ENCODE measurements at places on chromosomes 2 and 18.

GRCh38 chr18:59996370-59996966 lies 96.7 kb downstream of the PMAIP1 start:
- DNase-seq = peak; percentile 59

DNA sequence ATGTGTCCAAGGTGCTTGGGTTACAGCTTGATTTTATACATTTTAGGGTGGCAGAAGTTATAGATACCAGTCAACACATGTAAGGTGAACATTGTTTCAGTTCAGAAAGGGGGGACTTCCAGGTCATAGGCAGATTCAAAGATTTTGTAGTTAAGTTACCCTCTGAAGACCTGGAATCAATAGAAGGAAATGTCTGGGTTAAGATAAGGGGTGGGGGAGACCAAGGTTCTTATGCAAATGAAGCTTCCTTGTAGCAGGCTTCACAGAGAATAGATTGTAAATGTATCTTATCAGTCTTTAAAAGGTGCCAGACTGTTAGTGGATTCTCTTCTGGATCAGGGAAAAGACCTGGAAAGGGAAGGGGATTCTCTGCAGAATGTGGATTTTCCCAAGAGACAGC lies 42.4 kb downstream of the BMPR2 start:
- no peak for DNase-seq

- no peak for DNase-seq
These were observed 673 bp upstream of the SMCHD1 start for GRCh38 chr18:2654928-2655177.

DNA sequence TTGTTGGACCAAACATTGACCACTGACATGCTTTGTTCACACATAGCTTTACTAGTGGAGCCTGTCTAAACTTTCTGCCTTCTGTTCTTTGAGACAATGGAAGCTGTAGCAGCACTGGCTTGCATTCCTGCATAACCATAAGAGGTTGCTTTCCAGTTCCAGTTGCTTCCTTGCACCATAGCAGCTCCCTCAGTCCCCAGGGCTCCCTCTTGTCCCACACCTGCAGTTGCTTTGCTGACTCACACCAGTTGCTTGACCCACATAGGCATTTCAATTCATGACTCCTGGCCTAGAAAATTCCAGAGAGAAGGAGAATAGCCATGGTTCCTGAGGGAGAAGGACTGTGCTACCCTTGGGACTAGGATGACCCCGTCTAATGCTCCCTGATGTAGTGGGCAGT lies 20.9 kb downstream of the SGPP2 start:
- peak; percentile 91 for DNase-seq

- no peak for DNase-seq
These were observed 264.0 kb downstream of the PRKCE start for GRCh38 chr2:45915523-45915922.

DNA sequence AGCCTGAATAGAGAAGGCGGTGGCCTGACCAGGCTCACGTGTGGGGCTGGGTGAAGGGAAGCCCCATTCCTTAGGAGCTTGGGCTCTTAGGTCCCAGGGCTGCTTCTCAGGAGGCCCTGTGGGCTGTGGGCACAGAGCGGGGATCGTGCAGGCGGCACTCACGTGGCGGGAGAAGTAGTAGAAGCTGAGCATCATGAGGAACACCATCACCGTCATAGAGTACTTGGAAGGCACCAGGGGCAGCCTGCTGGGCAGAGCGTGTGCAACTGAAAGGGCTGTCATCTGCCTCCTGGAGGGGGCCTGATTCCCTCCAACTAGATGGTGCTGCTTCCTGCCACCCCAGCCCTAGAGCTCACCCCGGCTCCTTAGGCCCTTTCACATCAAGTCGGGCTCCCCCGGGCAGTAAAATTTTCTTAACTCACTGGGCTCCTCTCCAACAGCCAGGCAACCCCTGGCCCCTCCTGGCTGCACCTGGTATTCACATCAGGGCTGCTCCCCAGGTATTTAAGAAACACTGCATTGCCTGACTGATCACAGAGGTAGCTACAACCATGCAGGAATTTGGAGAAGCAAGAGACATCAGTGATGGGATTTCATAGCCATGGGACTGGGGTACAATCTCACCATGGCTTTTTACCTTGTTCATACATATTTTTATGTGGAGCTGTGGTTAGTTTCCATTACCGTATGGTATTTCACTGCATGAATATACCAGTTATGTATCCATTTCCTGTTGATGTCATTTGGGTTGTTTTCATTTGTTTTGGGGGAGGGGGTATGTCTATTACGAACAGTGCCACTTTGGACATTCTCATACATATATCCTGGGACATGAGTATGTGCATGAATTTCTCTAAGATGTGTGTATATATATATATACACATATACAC lies 32.9 kb downstream of the CENPO start:
- DNase-seq = no peak

DNA sequence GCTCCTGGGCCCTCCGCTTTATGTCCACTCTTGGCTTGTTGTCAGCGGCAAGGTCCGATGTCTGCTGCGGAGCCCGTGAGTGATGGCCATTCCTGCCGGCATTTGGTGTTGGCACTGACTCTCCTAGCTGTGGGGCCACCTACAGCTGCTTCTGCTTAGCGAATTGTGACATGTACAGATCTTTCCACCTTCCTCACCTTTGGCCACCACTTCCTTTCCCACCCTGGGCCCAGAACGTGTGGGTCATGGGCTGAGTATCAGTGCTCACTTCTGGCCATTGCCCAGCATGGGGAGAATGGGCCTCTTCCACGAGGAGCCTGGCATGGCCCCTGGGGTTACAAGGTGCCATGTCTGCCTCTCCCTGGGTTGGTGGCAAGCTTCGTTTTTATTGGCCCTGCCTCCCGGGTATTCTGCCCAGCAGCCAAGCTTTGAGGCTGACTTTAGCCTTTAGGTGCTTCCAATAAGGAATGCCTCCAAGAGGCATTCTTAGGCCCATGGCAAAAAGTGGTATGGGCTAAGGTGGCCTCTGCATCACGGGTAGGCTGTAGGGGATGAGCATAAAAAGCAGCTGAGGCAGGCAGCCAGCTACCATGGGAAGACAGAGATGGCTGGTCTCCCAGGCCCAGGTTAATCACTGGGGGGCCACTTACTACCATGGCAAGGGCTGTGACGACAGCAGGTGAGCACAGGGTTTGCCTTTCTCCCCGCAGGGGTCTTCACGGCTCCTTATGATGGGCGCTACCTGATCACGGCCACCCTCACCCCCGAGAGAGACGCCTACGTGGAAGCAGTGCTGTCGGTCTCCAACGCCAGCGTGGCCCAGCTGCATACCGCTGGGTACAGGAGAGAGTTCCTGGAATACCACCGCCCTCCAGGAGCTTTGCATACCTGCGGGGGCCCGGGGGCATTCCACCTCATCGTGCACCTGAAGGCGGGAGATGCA lies 65.8 kb downstream of the EMILIN2 start:
- DNase-seq = no peak

- no peak for DNase-seq
These were observed 41.6 kb downstream of the LAMA3 start for GRCh38 chr18:23730857-23731256.

- DNase-seq = no peak
These were observed 695.1 kb upstream of the ACVR2A start for GRCh38 chr2:147149575-147150240.

DNA sequence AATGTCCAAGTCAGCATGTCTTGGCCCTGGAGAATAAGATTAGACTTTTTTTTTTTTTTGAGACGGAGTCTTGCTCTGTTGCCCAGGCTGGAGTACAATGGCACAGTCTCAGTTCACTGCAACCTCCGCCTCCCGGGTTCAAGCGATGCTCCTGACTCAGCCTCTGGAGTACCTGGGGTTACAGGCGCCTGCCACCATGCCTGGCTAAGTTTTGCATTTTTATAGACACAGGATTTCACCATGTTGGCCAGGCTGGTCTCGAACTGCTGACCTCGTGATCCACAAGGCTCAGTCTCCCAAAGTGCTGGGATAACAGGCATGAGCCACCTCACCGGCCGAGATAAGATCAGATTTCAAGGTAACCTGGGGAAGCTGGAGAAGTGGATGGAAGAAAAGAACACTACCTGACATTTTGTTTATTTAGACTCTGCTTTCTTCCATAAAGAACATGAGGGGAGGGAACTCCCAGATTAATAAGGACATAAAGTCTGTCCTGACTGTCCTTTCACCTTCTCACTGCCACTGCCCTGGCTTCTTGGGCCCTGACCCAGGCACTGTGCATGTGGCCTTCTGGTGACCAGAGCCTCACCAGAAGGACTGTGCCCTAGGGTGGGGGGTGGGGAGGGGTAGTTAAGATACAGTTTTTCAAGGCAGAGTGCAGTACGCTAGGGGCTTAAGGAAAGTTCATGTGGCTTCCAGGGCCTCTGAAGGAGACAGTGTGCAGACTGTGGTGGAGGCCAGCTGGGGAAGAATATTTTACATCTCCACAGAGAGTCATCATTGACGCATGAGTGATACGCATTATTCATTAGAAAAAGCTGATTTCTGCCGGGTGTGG lies 4.8 kb upstream of the IMPA2 start:
- DNase-seq = no peak

- no peak for DNase-seq
These were observed 605 bp downstream of the ZNF2 start for GRCh38 chr2:95166065-95166763.

GRCh38 chr2:206423147-206423546 lies 20.2 kb upstream of the ADAM23 start:
- DNase-seq = no peak

- no peak for DNase-seq
These were observed 125.5 kb upstream of the SPRED2 start for GRCh38 chr2:65557616-65558573.

DNA sequence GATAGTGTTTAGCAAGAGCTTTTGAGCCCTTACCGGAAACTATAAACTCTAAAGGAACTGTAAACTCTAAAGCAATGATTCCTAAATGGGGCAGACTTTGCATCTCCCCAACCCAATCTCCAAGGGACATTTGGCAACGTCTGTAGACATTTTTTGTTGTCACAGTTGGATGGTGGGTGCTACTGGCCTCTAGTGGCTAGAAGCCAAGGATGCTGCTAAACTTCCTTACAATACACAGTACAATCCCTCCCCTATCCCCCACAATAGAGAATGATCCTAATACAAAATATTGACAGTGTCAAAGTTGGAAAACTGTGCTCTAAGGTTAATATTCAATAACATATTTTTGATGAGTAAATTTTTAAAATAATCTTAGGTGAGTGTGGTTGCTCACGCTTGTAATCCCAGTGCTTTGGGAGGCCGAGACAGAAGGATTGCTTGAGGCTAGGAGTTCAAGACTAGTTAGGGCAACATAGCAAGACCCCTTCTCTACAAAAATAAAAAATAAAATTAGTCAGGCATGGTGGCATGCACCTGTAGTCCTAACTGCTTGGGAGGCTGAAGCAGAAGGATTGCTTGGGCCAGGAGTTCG lies 66.7 kb downstream of the PTPN4 start:
- DNase-seq = peak; percentile 42

DNA sequence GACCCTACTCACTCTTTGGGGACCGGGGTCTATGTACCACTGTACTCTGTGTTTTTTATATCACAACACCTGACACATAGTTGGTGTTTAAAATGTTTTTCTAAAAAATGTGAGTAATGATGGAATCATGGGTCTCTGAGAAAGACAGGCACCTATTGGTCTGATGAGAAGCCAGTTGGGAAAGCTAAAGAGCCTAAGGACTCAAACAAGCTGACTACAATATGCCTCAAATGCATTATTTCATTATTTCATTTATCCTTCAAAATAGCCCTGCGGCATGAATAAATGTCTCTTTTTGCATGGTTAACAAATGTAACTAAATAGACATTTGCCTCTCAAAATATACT lies 102.9 kb upstream of the SCN1A start:
- no peak for DNase-seq

GRCh38 chr2:71560638-71561011 lies 107.3 kb downstream of the DYSF start:
- DNase-seq = no peak

DNA sequence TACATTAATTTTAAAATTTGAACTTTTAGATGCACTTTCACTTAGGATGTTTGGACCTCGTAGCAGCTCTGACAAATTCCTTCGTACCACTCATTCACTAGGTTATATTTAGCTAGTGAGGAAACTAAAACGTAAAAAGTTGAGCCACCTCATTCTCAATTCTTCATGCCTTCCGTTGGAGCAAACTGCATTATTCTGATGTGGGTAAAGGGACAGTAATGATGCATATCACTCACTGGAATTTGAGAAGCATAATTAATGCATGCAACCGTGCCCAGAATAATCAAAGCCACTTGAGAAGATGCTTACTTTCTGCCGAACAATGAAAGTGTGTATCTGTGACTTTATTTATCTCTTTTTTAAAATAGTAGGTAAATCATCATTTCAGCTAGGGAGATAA lies 2.2 kb downstream of the CNOT9 start:
- peak; percentile 17 for DNase-seq

DNA sequence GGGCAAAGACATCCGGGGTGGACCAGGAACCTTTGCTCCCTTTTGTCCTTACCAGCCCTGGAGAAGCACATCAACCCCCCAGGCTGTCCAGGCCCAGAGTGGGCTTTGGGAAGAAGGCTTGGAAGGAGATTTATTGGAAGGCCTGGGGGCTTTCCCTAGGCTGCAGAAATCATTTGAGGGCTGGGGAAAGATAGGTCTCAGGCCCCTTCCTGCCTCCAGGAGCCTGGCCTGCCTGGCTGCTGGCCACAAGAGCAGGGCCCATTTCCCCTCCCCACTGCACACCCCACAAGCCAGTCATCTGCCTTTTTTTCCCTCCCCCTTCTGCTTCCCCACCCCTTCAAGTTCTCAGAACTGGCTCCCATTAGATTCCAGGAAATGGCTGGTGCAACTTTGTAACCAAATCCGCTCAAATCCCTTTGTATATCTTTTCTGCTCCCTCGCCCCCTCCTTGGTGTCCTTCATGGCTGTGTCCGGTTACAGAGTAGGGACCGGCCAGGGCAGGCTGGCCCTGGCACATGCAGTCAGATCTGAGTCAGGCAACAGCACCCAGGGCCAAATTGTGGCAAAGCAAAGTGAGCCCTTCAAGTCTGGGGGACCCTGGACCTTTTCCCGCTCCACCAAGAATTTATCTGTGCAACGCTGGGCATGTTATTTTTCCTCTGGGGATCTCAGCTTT lies 20.8 kb upstream of the TNP1 start:
- DNase-seq = no peak

- DNase-seq = no peak
These were observed 123.2 kb upstream of the BCL2L11 start for GRCh38 chr2:110997331-110998045.

DNA sequence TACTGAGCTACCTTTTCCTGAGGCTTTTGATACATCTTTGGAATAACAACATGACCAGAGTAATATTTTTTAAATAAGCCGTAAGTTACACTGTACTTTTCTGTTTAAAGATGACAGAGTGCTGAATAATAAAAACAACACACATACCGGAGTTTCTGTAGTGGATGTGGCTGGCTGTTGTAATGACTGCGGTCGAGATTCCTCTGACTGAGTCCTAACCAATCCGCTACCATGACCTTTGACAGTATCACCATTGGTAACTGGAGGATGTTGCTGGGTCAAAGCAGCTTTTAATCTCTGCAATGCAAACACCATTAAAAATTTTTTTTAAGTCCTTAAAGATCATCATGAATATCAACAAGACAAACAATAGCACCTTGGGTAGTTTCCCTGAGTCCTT lies 70.7 kb downstream of the ATF2 start:
- DNase-seq = no peak

GRCh38 chr2:141968433-141968832 lies 162.4 kb downstream of the LRP1B start:
- DNase-seq = peak; percentile 54

Data from renal cortical epithelial cell (primary cell).